ENCODE measurements at places on chromosomes 5 and 9.

DNA sequence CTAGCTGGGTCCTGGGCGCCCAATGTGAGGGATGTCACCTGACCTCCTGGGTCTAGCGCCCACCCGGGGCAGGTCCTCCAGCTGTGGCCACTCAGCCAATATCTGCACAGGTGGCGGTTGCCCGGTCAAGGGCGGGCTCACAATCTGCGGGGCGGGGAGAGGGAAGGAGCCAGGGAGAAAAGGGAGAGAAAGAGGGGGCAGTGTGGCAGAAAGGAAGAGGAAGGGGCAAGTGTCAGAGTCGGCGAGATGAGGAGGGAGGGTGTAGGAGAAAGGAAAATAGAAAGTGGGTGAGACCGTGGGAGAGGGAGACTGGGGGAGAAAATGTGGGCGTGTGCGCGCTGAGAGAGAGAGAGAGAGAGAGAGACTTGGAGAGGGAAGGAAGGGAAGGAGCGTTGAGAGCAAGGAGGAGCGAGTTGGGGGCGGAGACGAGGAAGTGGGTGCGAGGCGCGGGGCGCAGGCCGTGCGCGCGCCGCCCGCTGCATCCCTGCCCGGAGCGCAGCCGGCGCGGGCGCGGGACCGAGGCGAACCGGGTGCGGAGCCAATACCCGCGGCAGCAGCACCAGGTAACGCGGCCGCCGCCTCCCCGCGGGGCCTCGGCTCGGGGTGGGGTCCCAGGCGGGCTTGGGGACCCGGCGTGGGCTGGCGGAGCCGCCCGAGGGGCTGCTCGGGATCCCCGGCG lies at the start of gene HRH2:
Gene HRH2 (plus strand): TSS at position 479 of the 679 bp plus-strand sequence. CDS start 25,163 bp downstream, outside the sequence.
- peak; percentile 24 for DNase-seq

- no peak for DNase-seq
Measured at GRCh38 chr5:137069358-137069757, 429.8 kb downstream of the SPOCK1 start.

- DNase-seq, result no peak
Measured at GRCh38 chr5:96880444-96881164, 4.3 kb downstream of the ERAP2 start.

DNA sequence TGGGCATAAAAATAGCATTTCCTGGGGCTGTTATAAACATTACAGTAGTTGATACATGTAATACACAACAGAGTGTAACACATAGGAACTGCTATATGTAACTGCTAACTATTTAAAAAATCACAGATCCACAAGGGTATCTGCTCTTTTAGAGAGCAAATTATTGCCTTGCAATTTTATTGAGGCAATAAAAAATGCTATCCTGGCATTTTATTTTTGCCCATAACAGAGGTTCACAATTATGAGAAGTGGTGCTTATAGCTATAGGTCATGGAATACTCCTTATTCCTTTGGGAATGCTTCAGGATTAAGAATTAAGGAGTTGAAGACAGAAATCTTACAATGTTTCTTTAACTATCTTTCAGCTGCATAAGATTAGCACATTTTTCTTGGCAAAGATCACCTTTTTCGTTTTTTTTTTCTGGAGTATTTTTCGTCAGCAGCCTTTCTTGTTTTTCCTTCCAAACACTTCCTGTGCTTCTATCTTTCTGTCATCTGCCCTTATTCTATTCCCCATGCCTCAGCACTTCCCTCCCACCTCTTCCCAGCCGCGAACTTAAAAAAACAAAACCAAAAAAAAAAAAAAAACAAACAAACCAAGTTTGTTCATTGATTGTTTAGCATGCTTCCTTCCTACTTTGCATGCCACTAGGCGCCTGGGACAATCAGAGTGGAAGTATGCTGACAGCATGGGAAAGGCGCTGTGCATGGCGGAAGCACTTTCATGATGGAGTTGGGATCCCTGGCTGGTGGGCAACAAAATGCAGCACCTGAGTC lies 264.2 kb downstream of the MAST4 start:
- DNase-seq, result no peak

DNA sequence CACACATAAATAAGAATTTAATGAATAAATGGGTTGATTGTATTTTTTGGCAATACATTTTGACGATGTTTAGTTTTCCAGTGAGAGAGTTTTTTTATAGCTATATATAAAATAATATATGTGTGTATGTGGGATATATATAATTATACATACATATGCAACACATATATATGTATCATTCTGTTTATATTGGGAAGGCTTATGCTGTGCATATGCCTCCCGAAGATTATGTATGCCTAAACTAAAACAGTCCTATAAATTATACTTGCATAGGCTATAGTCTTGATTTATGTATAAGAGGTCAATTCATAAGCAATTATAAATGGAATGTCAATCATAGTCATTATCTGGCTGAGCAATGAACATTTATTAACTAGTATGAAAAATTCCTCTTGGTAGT lies 151.3 kb upstream of the HMHB1 start:
- DNase-seq, result no peak

All from renal pelvis (tissue), 12 donors.